ENCODE measurements at places on chromosomes 16 and 17.

DNA sequence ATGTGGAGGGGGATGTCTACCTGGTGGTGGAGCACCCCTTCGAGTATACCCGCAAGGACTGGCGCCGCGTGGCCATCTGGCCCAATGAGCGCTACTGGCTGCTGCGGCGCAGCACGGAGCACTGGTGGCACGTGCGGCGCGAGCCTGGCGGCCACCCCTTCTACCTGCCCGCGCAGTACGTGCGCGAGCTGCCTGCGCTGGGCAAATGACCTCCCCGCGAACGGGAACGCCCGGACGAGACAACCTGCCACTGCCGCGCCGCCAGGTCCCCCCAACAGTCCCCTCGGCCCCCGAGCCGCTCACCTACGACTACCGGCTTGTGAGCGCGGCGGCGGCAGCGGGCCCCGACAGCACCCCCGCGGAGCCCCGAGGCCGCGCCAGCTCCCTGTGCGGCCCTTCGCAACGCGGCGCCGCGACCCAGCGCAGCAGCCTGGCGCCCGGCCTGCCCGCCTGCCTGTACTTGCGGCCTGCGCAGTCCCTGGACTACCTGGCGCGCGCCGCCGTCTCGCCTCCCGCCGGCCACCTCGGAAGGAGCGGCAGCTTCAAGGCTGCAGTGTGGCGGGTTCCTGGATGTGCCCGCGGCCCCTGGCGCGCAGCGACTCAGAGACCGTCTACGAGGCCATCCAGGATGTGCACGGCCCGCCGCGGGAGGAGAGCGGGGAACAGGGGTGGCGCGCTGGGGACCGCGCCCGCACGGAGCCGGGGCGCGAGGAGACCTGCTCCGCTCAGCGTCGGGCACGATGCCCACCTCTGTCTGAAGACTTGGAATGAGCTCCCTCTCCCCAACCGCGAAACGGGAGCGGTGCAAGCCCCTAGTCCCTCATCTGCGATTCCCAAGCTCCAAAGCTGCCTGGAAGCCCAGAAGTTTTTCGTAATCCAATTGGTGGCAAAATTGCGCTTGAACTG is 48.7 kb upstream of the AMZ2 start:
- DNase-seq, result no peak

DNA sequence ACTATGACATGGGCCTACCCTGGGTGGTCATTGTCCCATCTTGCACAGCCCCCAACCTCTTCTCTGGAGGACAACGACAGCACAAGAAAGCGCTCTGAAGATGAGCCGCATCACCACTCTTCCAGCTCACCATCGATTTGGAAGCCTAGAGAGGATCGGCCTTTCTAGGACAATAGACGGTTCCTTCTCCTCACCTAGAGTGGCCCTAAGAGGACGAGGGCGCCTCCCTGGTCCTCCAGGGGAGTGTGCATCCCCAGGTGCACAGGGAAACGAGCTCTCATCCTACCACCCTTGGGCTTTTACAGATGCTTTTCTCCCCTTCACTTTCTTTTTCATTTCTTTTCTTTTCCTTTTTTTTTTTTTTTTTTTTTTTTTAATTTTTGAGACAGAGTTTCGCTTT is 20.3 kb upstream of the SLC52A1 start:
- no peak for DNase-seq

DNA sequence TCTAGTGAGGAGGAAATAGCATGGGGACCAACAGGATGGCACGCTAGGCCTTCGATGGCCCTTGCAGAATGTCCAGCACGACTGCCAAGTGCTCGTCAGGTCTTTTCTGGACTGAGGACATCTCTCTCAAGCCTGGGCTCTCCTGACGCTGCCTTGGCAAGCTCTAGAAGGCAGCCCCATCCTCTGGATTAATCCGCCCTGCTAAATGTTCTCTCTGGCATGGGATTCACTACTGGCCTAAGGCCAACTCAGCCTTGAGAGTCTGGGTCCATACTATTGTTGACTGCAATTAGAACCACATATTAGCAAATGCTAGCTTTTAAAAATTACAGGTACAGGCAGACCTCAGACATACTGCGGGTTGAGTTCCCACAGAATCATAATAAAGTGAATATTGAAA is 2.5 kb upstream of the CEP295NL start:
- DNase-seq, result no peak

DNA sequence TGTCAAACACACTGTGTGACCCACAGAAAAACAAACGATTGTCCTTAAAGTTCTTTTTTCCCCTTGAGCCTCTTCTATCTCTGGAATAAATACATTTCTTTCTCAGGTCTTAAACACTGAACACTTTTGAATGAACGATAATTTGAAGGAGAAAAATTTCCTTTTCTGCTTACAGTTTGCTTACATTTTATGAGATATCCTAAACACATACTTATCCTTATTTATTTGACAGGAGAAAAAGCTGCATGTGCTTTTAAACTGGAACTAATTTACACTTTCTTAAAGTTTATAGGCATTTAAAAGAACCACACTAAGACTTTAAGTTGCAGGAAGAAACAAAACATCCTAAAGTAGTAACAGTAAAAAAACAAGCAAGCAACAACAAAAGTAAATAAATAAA is 4.7 kb upstream of the IGF2BP1 start:
- no peak for DNase-seq

- no peak for DNase-seq
These were observed 25.5 kb downstream of the NSMCE1 start for GRCh38 chr16:27242868-27243590.

DNA sequence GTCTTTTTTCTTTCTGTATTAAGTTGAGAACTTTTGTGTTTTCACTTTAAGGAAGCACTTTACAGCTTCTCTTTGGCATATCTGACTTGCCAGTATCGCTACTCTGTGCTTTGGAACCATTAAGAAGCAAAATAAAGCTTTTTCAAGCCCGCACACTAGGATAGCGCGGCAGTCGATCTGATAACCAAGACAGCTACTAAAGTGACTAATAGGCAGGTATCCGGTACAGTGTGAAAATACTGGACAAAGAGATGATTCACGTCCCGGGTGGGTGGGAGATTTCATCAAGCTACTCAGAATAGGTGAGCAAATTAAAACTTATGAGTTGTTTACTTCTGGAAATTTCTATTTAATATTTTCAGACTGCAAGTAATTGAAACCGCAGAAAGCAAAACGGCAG is 53.8 kb downstream of the SHISA6 start:
- no peak for DNase-seq

- DNase-seq, result no peak
These were observed 696.9 kb downstream of the WWOX start for GRCh38 chr16:78796221-78796866.

DNA sequence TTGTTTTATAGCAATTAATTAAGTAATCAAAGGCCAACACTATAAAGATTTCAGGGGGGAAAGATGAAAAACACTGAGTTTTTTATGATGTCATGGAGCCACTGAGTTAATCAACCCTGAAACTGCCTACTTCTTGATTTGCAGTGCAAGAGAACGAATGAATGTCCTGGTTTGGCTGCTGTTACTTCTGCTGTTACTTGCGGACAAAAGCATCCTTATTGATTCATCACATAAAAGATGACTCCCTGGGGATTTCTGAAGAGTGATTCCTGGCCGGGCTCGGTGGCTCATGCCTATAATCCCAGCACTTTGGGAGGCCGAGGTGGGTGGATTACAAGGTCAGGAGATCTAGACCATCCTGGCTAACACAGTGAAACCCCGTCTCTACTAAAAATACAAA is 10.9 kb upstream of the SPNS3 start:
- no peak for DNase-seq

- no peak for DNase-seq
These were observed 78.0 kb upstream of the AMZ2 start for GRCh38 chr17:68169840-68170239.

GRCh38 chr17:39700148-39700987 is 504 bp downstream of the ERBB2 start:
- DNase-seq, result no peak

DNA sequence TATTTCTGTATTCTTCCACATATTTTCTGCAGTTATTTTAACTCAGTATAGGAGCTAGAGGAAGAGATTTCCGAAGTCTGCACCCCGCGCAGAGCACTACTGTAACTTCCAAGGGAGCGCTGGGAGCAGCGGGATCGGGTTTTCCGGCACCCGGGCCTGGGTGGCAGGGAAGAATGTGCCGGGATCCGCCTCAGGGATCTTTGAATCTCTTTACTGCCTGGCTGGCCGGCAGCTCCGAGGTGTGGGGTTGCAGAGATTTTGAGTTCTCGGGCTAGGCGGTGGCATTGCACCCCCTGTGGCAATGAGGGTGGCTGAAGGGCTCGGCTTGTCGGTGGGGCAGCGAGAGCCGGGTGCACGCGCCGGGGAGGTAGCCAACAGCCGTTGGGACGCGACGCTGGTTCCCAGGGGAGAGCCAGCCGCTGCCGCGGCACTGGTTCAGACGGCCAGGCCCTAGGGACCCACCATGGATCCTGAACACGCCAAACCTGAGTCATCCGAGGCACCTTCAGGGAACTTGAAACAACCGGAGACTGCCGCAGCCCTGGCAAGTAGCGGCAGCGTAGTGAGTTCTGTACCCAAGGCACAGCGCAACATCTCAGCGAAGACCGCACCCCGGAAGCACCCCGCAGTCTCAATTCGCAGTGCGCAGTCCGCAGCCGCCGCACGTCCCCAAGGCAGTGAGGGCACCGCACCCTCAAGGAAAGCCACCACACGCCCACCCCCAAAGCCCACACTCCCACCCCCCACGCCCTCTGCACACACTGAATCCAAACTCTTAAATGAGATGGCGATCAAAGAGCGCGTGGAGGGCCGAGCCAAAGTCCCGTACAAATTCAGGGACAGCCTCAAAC is at the start of gene CMTM1:
CMTM1 (plus strand) TSS at position 389 of the 851 bp plus-strand sequence; CDS start at position 464, 75 bp downstream.
- DNase-seq, result no peak

DNA sequence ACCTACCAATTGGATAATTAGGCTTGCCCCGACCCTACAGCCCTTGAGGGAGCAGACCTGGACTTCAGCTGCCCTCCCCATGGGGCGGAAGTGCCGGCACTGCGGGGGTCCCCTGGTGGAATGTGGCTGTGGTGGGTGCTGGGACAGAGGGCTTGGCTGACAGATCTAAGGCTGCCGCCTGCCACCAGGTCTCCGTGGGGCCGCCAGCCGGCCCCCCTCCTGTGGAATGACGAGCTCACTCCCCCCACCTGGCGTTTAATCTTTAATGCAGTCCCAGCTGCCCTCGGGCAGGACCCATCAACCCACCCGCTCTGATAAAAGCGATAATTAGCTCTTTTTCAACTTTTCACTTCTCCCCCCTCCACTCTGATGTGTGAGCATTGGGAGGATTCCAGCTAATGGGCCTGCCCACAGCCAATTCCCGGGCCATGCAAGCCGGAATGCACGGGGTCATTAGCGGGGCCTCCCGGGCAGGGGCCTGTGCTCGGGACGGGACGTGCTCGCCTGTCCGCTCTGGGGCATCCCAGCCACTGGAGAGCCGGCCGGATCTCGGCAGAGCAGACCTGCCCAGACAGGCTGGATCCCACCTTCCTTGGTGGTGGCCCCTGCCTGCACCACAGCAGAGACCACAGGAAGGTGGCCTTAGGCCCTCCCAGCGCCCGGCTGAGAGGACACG is 28.3 kb upstream of the GOSR2 start:
- DNase-seq, result no peak

GRCh38 chr16:24070851-24071250 is 185.3 kb upstream of the CACNG3 start:
- DNase-seq, result no peak

DNA sequence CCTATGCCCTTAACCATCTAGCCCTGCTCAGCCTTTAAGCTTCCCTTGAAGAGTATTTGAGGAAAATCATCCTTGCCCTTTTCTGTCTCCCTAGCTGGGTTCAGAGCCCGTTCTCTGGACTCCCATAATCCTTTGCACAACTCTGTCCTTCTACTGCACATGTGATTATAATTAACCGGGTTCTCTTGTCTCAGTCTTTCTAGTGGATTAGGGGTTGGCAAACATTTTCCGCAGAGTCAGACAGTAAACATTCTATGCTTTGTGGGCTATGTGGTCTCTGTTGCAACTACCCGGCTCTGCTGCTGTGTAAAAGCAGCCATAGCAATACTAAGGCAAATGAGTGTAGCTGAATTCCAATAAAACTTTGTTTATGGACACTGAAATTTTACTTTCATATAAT is 80.0 kb downstream of the CDRT15 start:
- peak; percentile 9 for DNase-seq

- no peak for DNase-seq
These were observed 11.5 kb upstream of the RFFL start for GRCh38 chr17:35074711-35075707.

All from HS-5 (cell line).